ENCODE measurements at places on chromosomes 7 and 10.

DNA sequence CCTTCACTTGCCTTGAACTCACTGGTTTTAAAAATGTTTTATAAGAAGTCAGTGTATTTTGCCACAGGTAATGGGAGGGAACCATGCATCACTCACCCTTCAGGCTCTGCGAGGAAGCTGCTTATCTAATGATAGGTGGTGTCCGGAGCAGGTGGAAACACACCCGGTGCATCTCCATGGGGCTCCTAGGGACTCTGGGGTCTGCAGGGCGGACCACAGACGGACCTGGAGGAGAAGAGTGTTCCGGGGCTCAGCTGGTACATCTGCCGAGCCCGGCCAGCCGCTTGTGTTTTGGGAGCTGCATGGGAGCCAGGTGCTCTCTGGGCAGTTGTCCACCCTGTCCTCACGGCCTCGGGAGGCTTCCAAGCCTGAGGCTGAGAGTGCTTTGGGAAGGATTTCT is 7.3 kb downstream of the LRRC27 start:
- DNase-seq = no peak

DNA sequence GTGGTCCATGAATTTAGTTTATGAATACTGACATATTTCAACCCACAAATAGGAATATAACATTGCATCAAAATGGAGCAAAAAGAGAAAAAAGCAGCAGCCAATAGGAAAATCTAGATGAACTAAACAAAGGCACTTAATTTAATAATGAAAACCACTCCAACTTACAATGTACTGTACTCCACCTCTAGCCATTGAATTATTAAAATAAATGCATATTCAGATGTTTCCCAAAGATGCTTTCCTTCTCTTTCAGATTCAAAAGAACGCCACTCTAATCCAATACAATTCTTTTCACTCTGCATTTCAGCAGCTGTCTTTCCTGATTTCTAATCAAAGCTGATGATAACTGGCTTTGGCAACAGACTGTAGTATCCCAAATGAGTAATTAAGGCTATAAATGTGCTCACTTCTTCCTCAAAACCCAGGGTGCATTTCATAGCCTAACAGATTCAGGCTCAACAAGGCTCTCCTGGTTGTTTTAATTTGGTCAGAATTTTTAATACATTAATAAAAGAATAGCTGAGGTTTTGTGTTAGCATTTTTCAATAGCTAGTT is 577.1 kb downstream of the PARD3 start:
- DNase-seq = no peak

DNA sequence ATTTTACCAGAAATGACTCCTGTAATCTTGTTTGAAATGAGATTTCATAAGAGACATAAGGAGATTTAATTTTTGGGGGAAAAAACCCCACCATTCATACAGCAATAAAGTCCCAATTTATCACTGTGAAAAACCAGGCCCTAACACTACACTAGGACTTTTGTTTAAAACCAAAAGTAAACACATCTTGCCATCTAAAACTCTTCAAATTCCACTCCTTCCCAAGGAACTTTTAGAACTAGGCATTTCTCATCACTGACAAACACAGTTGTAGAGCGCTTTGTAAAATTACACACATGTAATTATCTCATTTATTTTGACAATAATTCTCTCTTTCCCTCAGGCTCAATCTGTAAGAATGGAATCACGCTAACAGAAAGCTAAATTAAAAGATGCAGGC is 128.1 kb upstream of the C1QL3 start:
- DNase-seq = no peak

DNA sequence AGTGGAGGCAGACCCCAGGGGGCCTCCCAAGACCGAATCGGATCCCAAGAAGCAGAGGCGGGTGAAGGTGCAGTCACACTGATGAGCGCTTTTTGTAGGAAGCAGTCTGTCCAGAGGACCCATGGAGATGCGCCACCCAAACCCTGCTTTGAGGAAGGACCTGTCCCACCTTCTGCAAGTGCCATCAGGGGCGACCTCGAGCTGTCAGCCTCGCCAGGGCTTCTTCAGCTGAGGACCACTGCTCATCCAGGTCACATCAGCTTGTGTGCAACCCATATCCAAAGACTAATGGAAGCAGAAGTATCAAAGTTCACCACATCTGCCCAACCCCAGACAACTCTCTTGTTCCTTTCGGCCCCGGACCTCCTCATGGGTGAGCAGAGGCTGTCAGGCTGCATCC is 61.5 kb downstream of the KCNH2 start:
- no peak for DNase-seq

DNA sequence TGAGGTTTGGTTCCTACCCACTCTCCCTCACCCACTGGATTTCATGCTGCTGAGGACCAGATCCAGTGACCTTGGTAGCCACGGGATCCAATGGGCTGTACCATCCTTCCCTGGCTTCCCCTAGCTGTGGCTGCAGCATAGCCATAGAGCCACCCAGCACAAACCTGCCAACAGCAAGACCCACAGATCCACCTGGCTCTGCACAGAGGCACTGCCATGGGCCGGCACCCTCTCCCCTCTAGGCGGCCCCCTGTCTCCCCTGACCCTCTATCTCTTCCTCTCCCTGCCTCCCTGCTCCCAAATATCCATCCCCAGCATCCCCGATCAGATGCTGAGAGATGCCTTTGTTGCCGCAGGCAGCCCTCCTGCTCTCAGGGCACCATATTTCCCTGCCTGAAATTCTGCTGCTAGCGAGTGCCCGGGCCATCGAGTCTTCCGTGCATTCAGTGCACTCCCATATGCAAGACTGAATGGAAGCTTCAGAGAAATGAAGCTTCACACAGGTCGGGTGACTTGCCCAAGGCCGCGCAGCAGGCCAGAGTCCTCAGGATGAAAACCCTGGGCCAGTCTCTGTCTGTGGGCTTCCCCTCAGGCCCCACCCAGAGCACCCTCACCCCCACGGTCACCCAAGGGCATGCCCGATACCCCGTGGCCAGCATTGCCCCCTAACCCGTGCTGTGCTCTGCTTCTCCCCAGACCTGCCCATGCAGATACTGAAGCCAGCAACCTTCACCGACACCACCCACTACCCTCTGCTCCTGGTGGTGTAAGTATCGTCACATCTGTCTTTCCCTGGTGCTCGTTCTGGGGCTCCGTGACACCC is 130.8 kb downstream of the PAXIP1 start:
- no peak for DNase-seq

DNA sequence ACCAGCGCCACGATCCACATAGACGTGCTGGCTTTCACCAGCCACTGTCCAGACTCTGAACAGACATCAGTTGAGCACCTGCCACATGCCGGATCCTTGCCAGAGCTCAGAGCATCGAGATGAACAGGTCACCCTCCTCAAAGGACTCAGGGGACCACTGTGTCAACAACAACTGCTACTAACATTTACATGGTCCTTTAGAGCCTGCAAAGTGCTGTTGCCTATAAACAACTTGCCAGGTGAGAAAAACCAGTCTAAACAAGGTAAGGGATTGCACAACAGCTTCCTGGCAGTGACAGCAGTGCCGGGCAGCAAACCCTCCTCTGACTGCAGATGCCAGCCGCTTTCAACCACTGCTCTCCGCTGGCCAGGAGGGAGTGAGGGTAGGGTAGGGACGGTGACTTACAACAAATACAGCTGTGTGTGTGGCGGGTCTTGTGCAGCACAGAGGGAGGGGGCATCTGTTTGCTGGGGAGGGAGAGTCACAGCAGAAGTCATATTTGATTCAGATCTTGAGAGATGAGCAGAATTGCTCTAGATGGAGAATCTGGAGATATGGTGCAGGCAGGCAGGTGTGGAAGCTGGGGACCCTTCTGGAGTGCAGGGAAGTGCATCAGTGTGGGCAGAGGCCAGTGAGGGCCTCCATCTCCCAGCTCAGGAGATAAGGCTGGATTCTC is 32.8 kb upstream of the RHEB start:
- no peak for DNase-seq

- DNase-seq = no peak
Measured at GRCh38 chr10:29540016-29540415, 94.8 kb downstream of the SVIL start.

GRCh38 chr7:133691727-133692610 is 435.2 kb upstream of the LRGUK start:
- no peak for DNase-seq

DNA sequence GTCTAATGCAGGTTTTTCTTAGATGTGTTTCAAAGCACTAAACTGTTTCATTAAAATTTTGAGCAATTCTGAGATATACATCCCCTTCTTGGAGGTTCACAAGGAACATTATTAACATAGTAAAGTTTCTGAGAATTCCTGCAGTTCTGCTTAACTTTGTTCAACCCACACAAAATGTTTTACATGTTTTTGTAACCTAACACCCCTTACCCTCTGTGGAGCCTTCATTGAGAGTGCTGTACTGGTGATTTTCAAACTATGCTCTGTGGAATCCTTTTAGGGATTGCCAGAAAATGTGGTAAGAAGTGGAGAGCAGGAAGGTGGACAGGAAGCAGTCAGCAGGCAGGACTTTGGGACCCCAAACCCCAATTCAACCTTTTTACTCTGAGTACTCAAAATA is 53.6 kb upstream of the ABCB5 start:
- DNase-seq = no peak

DNA sequence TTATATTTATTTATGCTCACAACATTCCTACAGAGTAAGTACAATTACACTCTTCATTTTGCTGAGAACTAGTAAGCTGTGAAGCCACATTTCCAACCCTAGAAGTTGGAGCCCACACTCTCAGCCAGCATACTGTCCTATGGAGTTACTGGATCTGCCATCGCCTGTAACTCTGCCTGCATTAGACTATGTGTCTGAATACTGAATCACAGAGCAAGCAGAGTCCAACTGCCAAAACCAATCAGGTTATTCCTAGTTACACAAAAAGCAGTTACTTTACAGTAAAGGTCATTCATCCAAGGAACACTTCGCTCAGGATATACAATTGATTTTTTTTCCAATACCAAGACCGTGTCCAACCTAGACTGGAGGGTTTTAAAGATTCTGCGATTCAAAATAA is 21.5 kb downstream of the CTAGE6 start:
- no peak for DNase-seq

DNA sequence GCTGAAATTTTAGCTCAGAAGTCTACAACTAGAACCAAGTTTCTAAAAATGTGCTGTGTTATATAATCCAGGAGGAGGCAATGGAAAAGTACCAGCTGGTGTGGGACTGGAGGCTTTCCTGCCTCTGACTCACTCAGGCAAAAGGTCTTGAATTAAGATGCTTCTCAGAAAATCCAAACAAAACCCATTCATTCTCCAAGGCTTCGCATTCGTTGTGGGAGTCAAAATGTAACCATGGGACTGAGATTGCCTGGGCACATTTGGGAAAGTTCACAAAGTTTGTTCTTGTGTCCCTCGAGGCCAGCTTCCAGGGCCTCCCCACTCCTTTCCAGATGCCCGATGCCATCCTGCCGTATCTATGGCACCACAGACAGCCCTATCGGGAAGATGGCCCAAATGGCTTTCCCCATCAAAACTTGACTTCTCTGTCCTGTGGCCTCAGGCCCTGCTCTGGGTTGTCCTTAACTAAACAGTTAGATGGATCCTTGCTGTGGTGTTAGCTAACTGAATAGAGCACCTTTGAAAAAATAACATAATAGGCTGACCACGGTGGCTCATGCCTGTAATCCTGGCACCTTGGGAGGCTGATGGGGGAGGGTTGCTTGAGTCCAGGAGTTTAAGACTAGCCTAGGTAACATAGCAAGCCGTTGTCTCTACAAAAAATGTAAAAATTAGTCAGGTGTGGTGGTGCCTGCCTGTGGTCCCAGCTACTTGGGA is 180.5 kb downstream of the PFKFB3 start:
- DNase-seq = no peak

DNA sequence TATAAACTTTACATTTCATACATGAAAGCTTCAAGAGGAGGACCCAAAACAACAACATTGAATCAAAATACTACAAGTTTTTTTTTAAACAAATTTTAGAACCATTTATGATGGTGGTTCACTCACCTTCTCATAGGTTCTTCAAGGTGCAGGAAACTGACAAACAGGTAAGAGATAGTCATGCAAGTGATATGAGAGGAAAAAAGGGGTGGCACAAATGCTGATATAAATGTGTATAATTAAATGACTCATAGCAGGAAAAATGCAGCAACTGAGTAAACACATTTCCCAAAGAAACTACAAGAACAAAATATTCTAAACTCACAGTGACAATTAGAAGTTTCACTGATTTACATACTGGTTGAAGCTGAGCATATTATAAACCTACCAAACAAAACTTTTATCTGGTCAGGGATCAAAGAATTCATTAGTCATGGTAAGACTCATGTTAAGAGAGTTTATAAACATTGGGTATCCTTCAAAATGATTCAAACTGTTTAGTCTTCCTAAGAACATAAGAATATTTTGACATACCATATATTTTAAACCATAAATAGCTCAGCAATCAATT is 14.1 kb downstream of the ZWINT start:
- no peak for DNase-seq

GRCh38 chr7:18179093-18179492 is 151.4 kb upstream of the PRPS1L1 start:
- no peak for DNase-seq

GRCh38 chr7:108076156-108076555 is 54.0 kb downstream of the LAMB4 start:
- DNase-seq = no peak

DNA sequence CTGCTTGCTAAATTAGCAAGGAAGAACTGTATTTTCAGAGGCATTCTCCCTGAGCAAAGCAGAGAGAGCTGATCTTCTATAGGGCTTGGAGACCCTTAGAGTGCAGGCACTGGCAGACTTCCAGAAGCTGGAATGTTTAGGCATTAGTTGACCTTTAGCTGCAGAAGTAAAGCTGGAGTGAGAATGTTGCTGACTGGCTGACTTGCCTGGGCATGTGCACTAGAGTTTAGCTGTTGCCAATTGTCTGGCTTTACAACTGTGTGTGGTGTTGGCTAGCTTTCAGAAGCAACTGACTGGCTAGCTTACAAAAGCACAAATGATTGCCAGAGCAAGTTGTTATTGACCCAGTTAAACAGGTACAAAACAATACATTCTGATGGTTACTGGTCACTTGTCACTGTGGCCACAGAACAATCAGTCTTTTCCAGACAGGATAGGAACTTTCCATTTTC is 25.1 kb downstream of the FAM13C start:
- DNase-seq = no peak

GRCh38 chr7:45683556-45684148 is 109.5 kb downstream of the ADCY1 start:
- no peak for DNase-seq

GRCh38 chr7:94409200-94409948 is 14.7 kb downstream of the COL1A2 start:
- DNase-seq = no peak
